Central memory CD8-positive, alpha-beta T cell (primary cell): ENCODE measurements at places on chromosomes 13 and 19.

- H3K4me3 ChIP-seq, result no peak overlapping the region
- H3K27ac ChIP-seq, result no peak overlapping the region
- H3K36me3 ChIP-seq, result peaks cover 9% of the 10 kb centered on the region
- no peaks in the 10 kb centered on the region for H3K27me3 ChIP-seq
Measured at GRCh38 chr13:51412431-51412830, 40.4 kb downstream of the INTS6 start.

- H3K27me3 ChIP-seq, result no peaks in the 10 kb centered on the region
- peak overlapping the region; percentile 86 for H3K27ac ChIP-seq
- DNase-seq, result no peak
Measured at GRCh38 chr19:49524812-49525455, 2.9 kb upstream of the RCN3 start.

GRCh38 chr19:13211426-13212308 is 61.5 kb downstream of the IER2 start:
- peaks cover 29% of the 10 kb centered on the region for H3K4me1 ChIP-seq
- no peak overlapping the region for H3K27ac ChIP-seq
- H3K4me3 ChIP-seq, result no peak overlapping the region
- DNase-seq, result no peak
- H3K27me3 ChIP-seq, result no peaks in the 10 kb centered on the region

DNA sequence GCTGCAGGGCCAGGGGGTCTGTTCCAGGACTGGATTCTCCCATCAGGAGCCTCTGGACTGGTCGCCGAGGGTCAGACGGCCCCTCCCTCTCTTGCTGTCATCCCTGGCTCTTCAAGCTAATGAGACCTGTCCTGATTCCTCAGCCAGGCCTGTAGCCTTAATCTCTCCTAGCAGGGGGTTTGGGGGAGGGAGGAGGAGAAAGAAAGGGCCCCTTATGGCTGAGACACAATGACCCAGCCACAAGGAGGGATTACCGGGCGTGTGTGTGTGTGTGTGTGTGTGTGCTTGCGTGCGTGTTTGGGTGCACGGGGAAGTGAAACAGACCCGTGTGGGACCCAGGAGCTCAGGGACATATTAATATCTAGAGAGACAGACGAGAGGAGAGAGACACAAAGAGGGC is 1.9 kb upstream of the CRX start:
- no peak overlapping the region for H3K27ac ChIP-seq
- peaks cover 51% of the 10 kb centered on the region for H3K27me3 ChIP-seq
- no peak for DNase-seq
- H3K36me3 ChIP-seq, result no peaks in the 10 kb centered on the region
- no peak overlapping the region for H3K4me3 ChIP-seq
- no peaks in the 10 kb centered on the region for H3K4me1 ChIP-seq

- peaks cover 75% of the 10 kb centered on the region for H3K4me1 ChIP-seq
- peaks cover 53% of the 10 kb centered on the region for H3K36me3 ChIP-seq
- no peaks in the 10 kb centered on the region for H3K27me3 ChIP-seq
- peak; percentile 53 for DNase-seq
Measured at GRCh38 chr19:8571006-8571411, 6.2 kb downstream of the MYO1F start.

DNA sequence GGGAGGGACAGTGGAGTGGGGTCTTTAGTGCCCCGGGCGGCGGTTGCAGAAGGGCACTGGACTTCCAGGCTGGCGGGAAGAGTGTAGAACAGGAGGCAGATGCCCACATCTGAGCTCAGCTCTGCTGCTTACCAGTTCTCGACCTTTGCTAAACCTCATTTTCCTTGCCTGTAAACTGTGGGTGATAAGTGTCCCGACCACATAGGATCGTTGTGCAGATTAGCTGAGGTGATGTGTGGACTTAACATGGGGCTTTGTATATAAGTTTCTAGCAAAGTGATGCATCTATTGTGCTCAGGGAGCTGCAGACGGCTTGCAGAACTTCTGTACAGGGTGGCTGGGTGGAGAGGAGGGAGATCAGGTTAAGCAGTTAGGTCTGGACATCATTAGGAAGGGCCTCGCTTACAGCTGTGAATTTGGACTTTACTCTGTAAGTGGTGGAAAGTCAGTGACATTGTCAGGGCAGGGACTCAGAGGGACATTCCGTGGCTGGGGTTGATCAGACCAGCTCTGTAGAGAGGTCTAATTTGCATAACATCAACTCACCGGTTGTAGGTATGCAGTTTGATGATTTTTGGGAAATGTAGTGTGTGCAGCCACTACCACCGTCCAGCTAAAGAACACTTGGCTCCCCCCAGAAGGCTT is 70.0 kb downstream of the SPATA13 start:
- peaks cover 54% of the 10 kb centered on the region for H3K4me1 ChIP-seq
- DNase-seq, result no peak
- H3K27ac ChIP-seq, result peak overlapping the region; percentile 76

- no peak overlapping the region for H3K27ac ChIP-seq
- DNase-seq, result no peak
- no peaks in the 10 kb centered on the region for H3K4me1 ChIP-seq
- H3K27me3 ChIP-seq, result no peaks in the 10 kb centered on the region
- H3K4me3 ChIP-seq, result no peak overlapping the region
Measured at GRCh38 chr19:3459089-3459881, 21.0 kb downstream of the SMIM24 start.

- H3K27ac ChIP-seq, result no peak overlapping the region
- no peak for DNase-seq
- peaks cover 2% of the 10 kb centered on the region for H3K36me3 ChIP-seq
- H3K4me3 ChIP-seq, result no peak overlapping the region
- no peaks in the 10 kb centered on the region for H3K4me1 ChIP-seq
Measured at GRCh38 chr19:3942790-3943409, 10.0 kb downstream of the NMRK2 start.

- peaks cover 42% of the 10 kb centered on the region for H3K36me3 ChIP-seq
- no peak overlapping the region for H3K4me3 ChIP-seq
- no peak for DNase-seq
- no peaks in the 10 kb centered on the region for H3K27me3 ChIP-seq
- H3K27ac ChIP-seq, result no peak overlapping the region
Measured at GRCh38 chr19:46840498-46840942, 10.1 kb downstream of the AP2S1 start.

GRCh38 chr13:56586976-56587375 is 553.7 kb upstream of the PRR20A start:
- H3K36me3 ChIP-seq, result peaks cover 2% of the 10 kb centered on the region
- H3K4me3 ChIP-seq, result no peak overlapping the region
- no peaks in the 10 kb centered on the region for H3K27me3 ChIP-seq
- no peak overlapping the region for H3K27ac ChIP-seq

GRCh38 chr19:7456964-7457541 is 31.8 kb downstream of the PEX11G start:
- DNase-seq, result no peak
- peaks cover 79% of the 10 kb centered on the region for H3K36me3 ChIP-seq
- peak overlapping the region; percentile 57 for H3K27ac ChIP-seq
- peaks cover 12% of the 10 kb centered on the region for H3K4me1 ChIP-seq

GRCh38 chr13:28401303-28402056 is 93.4 kb downstream of the FLT1 start:
- H3K36me3 ChIP-seq, result peaks cover 2% of the 10 kb centered on the region
- H3K27ac ChIP-seq, result no peak overlapping the region
- H3K4me3 ChIP-seq, result no peak overlapping the region
- no peaks in the 10 kb centered on the region for H3K4me1 ChIP-seq
- no peak for DNase-seq

DNA sequence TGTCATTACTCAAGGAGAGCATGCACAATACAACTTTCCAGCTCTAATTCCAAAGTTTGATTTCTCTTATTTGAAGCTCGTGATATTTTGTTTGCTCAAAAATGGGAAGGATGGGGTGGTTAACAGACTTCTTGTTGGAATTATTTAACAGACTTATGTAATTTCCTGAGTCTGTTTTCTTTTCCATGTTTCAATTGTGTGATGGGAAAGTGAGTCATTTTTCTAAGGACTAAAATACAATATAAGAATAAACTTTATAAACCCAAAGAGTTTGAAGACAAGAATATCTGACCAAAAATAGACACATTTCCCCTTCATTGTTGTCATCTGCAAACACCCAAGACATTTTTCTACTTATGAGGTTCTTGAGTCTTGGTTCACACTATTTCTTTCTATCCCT is 211.8 kb upstream of the SLITRK5 start:
- no peaks in the 10 kb centered on the region for H3K27me3 ChIP-seq
- DNase-seq, result no peak
- no peak overlapping the region for H3K4me3 ChIP-seq
- H3K36me3 ChIP-seq, result no peaks in the 10 kb centered on the region
- no peak overlapping the region for H3K27ac ChIP-seq

GRCh38 chr19:17755977-17756670 is 4.8 kb downstream of the FCHO1 start:
- no peak for DNase-seq
- H3K4me3 ChIP-seq, result no peak overlapping the region
- H3K27ac ChIP-seq, result no peak overlapping the region
- no peaks in the 10 kb centered on the region for H3K27me3 ChIP-seq

- DNase-seq, result no peak
- H3K36me3 ChIP-seq, result peaks cover 17% of the 10 kb centered on the region
- no peak overlapping the region for H3K4me3 ChIP-seq
- no peak overlapping the region for H3K27ac ChIP-seq
- H3K4me1 ChIP-seq, result no peaks in the 10 kb centered on the region
Measured at GRCh38 chr19:8423817-8424223, 10.7 kb downstream of the MARCHF2 start.

DNA sequence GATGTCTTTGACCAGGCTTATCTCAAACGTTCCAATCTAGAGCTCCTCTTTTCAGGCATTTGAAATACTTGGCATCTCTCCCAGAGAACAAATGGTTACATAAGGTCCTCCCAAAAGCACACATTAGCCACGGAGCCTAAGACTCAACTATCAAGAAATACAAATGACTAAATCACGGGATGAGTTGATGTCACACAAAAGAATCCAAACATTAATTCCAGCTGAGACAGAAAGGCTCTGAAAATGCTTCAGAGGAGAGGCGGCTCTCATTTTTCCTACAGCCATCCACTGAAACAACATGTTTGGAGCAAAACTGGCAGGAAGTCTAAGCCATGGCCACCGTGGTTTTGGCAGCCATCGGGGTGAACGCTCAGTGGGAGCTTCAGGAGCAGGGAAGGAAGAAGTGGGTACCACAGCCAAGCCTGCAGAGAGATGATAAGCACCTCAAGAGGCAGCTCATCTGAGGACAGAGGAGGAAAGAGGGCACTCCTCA is 122.5 kb downstream of the STK24 start:
- no peak overlapping the region for H3K27ac ChIP-seq
- H3K36me3 ChIP-seq, result peaks cover 50% of the 10 kb centered on the region
- no peak overlapping the region for H3K4me3 ChIP-seq

GRCh38 chr13:33764716-33765115 is 53.2 kb upstream of the RFC3 start:
- H3K4me3 ChIP-seq, result no peak overlapping the region
- H3K27ac ChIP-seq, result no peak overlapping the region
- peaks cover 21% of the 10 kb centered on the region for H3K27me3 ChIP-seq
- no peaks in the 10 kb centered on the region for H3K36me3 ChIP-seq
- H3K4me1 ChIP-seq, result no peaks in the 10 kb centered on the region

DNA sequence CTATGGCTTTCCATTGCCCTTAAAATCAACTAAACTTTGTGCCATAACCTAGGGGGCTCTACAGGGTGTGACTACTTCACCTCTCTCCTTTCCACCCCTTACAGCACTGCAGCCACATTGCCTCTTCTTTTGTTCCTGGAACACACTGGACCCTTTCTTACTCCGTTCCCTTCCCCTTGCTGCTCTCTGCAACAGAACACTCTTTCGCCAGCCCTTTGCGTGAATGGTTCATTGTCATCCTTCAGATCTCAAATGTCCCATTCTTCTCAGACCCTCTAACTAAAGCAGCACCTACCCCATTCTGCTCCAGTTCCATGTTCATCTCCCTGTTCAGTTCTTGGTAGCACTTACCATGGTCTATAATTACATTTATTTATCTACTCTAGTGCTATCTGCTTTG is 208.3 kb downstream of the OXGR1 start:
- H3K36me3 ChIP-seq, result no peaks in the 10 kb centered on the region
- no peak overlapping the region for H3K4me3 ChIP-seq
- no peak overlapping the region for H3K27ac ChIP-seq
- H3K4me1 ChIP-seq, result no peaks in the 10 kb centered on the region
- H3K27me3 ChIP-seq, result no peaks in the 10 kb centered on the region

DNA sequence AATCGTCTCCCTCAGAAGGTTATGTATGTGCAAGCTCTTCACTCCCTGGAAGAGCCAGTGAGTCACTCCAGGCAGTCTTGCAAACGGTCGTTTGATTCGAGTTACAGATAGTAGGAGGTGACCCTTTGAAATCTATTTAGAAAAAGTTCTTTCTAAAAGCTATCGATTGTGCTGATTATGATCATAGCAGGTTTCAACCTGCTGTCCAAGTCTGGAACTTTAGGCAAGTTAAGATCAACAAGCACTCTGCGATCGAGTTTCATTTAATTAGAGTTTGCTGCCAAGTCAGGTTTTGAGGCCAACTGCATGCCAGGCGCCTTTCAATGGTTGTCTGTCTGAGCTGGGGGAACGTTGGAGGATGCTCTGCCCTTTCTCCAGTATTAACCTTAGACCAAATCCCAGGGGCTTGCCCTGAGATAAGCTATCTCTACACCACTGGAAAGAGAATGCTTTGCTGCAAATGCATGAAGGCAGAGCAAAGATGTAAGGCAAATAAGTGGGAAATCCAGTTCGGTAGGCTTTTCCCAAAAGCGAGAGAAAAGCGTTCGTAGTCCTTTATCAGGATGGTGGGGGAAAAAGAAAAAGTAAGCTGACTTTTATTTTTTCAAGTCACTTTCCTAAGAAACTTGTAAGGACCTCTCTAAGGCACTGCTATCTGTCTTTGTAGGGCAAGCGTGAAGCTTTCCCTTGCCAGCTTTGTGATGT is 287.5 kb downstream of the ATP8A2 start:
- no peak for DNase-seq
- no peak overlapping the region for H3K4me3 ChIP-seq
- peaks cover 18% of the 10 kb centered on the region for H3K27me3 ChIP-seq
- H3K4me1 ChIP-seq, result no peaks in the 10 kb centered on the region
- no peaks in the 10 kb centered on the region for H3K36me3 ChIP-seq
- no peak overlapping the region for H3K27ac ChIP-seq

GRCh38 chr19:36081894-36082293 is 27.2 kb downstream of the WDR62 start:
- peaks cover 6% of the 10 kb centered on the region for H3K36me3 ChIP-seq
- H3K27me3 ChIP-seq, result no peaks in the 10 kb centered on the region
- H3K27ac ChIP-seq, result peak overlapping the region; percentile 19
- H3K4me3 ChIP-seq, result no peak overlapping the region
